ENCODE measurements at places on chromosomes 6 and 20. TPM values are rescaled to one million over a fixed set of nuclear protein-coding genes. Genes with fewer than 3 reads are reported as not detected.
A peak's percentile ranks its signal among the peaks of the same experiment; 100 is the strongest.

- no peaks in the 10 kb centered on the region for H3K36me3 ChIP-seq
- H3K27ac ChIP-seq: no peak overlapping the region
Observed at GRCh38 chr6:141492521-141493284, 640.0 kb upstream of the GJE1 start.

DNA sequence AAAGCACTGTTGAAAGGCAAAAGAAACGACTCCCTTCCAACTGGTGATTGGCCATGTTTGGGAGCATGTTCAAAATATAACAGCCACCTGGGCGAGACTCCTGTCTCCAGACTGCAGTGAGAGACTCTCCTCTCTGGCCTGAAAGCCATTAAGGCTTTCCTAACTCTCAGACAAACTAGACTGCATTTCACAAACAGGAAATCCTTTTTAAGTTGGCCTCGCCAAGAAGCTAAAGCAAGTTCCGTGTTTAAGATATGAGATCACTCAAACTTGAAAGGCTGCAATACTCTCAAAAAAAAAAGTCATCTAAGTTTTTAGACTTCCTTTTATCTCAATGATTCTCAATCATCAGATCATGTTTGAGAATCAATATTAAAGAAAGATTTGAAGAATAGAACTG is 117.0 kb downstream of the TFAP2A start:
- H3K27me3 ChIP-seq: no peaks in the 10 kb centered on the region
- H3K36me3 ChIP-seq: no peaks in the 10 kb centered on the region
- no peak overlapping the region for H3K4me3 ChIP-seq
- no peaks in the 10 kb centered on the region for H3K4me1 ChIP-seq

DNA sequence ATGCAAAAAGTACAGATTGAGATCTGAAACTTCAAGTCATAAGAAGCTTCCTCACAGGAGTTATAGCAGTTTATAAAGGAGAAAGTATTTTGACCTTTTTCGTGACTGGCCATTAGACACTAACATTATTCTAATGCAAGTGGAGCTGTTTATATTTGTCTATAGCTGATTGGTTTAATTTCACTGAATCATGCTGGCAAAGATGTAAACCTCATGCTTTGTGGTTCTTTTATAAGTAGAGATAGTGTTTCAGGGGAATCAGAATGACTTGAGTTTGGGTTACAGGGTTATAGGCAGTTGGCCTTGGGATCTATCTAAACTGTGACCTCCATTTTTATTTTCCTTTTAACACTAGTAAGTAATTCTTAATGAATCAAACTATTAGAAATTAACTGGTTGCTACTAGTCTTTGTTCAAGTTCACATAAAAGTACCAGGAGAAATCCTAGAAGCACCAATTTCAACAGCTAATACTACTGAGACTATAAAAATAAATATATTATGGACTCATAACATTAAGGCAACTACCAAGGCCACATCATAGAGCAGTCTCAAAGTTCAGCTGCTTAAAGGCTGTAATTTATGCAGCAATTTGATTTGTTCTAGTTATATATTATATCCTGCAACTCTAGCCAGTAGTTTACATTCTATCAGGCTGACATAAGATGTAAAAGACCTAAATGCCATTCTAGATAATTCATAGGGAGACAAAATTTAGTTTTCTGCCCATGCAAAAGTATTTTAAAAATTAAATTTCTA is 94.0 kb downstream of the RNGTT start:
- H3K27me3 ChIP-seq: no peaks in the 10 kb centered on the region
- H3K4me3 ChIP-seq: no peak overlapping the region
- H3K36me3 ChIP-seq: no peaks in the 10 kb centered on the region
- peaks cover 3% of the 10 kb centered on the region for H3K4me1 ChIP-seq
- DNase-seq: no peak
- no peak overlapping the region for H3K27ac ChIP-seq

- H3K27ac ChIP-seq: no peak overlapping the region
- H3K4me1 ChIP-seq: no peaks in the 10 kb centered on the region
- H3K4me3 ChIP-seq: no peak overlapping the region
- H3K27me3 ChIP-seq: no peaks in the 10 kb centered on the region
- DNase-seq: no peak
Observed at GRCh38 chr20:34385464-34385863, 22.4 kb downstream of the ITCH start.

DNA sequence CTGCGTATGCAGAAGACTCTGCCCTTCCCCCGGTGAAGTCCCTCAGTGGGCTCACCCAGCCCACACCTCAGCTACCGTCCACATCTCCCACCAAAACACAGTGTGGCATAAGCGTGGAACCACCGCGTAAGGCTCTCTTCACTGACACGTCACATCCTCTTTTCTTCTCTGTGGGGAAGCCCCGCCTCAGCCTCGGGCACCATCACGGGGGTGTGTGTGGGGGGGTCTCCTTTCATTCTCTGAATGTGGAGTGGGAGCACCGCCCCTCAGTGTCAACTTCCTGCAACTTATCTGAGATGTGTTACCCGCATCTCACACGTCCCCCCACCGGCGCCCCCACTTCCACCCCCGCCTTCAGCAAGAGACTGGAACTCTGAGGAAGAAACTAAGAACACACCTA is 388.4 kb upstream of the JARID2 start:
- no peak overlapping the region for H3K4me3 ChIP-seq
- DNase-seq: no peak
- H3K4me1 ChIP-seq: no peaks in the 10 kb centered on the region
- no peaks in the 10 kb centered on the region for H3K27me3 ChIP-seq
- H3K36me3 ChIP-seq: no peaks in the 10 kb centered on the region

- DNase-seq: no peak
- no peaks in the 10 kb centered on the region for H3K27me3 ChIP-seq
- no peaks in the 10 kb centered on the region for H3K36me3 ChIP-seq
- H3K4me3 ChIP-seq: no peak overlapping the region
- H3K4me1 ChIP-seq: no peaks in the 10 kb centered on the region
- no peak overlapping the region for H3K27ac ChIP-seq
Observed at GRCh38 chr6:39897698-39898097, 36.6 kb downstream of the MOCS1 start.

The USP49 gene
- total RNA-seq: 14.0 TPM

DNA sequence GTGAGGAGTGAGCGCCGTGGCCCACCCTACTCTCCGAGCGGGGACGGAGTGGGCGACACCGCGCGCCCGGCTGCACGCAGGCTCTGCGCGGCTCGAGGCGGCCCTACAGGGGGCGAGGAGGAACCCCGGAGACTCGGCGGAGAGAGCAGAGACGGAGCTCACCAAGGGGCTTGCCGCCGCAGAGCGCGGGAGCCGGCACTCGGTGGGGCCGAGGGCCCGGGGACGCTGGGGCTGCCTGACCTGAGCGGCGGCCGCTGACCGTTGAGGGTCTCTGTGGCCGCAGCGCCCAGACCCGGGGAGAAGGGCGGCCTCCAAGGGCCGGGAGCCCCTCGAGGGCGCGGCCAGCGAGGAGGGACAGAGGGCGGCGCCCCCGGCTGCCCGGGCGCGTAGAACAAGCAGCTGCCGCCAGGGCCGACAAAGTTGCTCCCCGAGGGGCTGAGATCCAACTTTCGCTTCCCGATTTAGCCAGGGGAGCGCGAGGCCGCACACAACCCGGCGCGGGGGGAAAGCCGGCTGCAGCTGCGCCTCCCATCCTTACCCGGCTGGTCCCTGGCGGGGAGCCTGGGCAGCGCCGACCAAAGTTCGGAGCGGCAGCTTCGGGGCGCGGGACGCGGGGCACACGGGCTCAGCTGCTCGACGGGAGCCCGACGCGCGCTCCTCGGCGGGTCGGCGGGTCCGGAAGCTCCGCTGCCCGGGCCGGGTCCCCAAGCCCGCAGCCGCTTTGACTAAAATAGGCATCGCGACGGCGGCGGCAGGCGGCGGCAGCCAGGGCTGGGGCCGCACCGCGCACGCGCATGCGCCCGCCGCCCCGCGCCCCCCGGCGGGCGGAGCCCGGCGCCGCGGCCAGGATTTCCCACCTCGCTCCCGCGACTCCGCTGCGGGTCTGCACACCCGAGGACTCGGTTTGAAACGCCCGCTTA is 43.1 kb downstream of the POPDC3 start:
- H3K4me1 ChIP-seq: no peaks in the 10 kb centered on the region
- no peaks in the 10 kb centered on the region for H3K36me3 ChIP-seq
- H3K27me3 ChIP-seq: peaks cover 54% of the 10 kb centered on the region
- DNase-seq: peak; percentile 86
- no peak overlapping the region for H3K27ac ChIP-seq

DNA sequence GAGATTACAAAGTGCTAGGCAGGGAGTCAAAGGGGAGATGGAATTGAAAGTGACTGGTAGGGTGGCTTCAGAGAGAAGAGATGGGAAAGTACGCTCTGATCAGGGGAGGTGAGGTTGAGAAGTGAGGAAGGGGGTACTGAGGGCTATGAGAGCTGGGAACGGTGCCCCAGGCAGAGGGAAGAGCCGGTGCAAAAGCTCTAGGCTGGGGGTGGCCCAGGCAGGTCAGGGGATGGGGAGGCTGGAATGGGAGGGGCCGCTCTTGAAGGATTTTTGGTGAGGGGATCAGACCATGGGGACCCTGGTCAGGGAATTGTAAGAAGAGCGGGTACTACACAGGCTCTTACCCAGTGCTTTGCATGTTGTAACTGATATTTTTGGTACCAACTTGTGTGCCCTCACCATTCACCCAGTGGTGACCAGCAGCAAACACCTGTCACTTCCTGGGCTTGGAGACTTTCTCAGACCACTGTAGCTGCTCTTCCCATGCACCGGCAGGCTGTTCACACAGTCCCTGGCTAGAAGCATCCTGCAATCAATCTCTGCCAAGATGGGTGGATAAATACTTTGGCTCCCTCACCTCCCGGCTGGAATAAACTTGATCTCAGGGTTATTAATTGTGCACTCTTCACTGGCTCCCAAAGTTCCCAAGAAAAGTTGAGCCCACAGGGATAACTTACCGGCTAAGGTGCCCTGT is 24.0 kb downstream of the PCK1 start:
- no peaks in the 10 kb centered on the region for H3K4me1 ChIP-seq
- no peaks in the 10 kb centered on the region for H3K36me3 ChIP-seq
- H3K4me3 ChIP-seq: no peak overlapping the region
- H3K27me3 ChIP-seq: no peaks in the 10 kb centered on the region
- DNase-seq: no peak

GRCh38 chr6:96652552-96652951 is 89.6 kb downstream of the FHL5 start:
- no peaks in the 10 kb centered on the region for H3K36me3 ChIP-seq
- no peak overlapping the region for H3K27ac ChIP-seq
- H3K27me3 ChIP-seq: no peaks in the 10 kb centered on the region
- H3K4me1 ChIP-seq: no peaks in the 10 kb centered on the region
- DNase-seq: no peak
- no peak overlapping the region for H3K4me3 ChIP-seq

- H3K27me3 ChIP-seq: no peaks in the 10 kb centered on the region
- no peaks in the 10 kb centered on the region for H3K4me1 ChIP-seq
- no peak overlapping the region for H3K27ac ChIP-seq
- H3K36me3 ChIP-seq: no peaks in the 10 kb centered on the region
- no peak for DNase-seq
Observed at GRCh38 chr6:96844530-96844929, 7.3 kb upstream of the GPR63 start.

GRCh38 chr6:143677891-143678791 is at the start of gene PHACTR2:
TSS of gene PHACTR2 (plus strand) at chr6:143677965. CDS start at chr6:143678164, 199 bp downstream.
- H3K4me1 ChIP-seq: peaks cover 21% of the 10 kb centered on the region
- H3K4me3 ChIP-seq: peak within 1 kb of the TSS; percentile 93
- peaks cover 16% of the 10 kb centered on the region for H3K36me3 ChIP-seq
- peak within 1 kb of the TSS; percentile 83 for H3K27ac ChIP-seq

GRCh38 chr6:144219056-144219685 is 66.0 kb upstream of the UTRN start:
- no peak overlapping the region for H3K27ac ChIP-seq
- no peaks in the 10 kb centered on the region for H3K4me1 ChIP-seq
- H3K27me3 ChIP-seq: no peaks in the 10 kb centered on the region
- no peak for DNase-seq

DNA sequence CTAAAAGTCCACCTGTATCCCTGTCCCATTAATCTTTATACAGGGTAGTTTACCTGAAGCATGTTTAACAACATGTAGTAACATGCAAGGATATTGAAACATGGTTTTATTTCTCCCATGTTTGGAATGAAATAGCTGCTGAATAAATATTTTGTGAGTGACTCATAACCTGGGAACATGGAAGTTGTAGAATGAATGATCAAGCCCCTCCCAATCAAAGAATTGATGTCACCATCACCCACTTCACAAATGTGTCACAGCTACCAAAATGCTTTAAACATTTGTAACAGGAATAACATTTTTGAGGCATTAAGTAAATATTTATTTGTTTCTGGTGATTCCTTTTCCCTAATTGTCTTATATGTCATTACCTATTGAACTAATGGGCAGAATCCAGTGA is 58.9 kb upstream of the TNFAIP3 start:
- no peak for DNase-seq
- H3K36me3 ChIP-seq: no peaks in the 10 kb centered on the region
- H3K4me3 ChIP-seq: no peak overlapping the region
- no peak overlapping the region for H3K27ac ChIP-seq
- no peaks in the 10 kb centered on the region for H3K4me1 ChIP-seq

GRCh38 chr6:110643175-110643574 is 166.8 kb upstream of the SLC22A16 start:
- DNase-seq: no peak
- H3K4me1 ChIP-seq: no peaks in the 10 kb centered on the region
- H3K27me3 ChIP-seq: no peaks in the 10 kb centered on the region
- no peak overlapping the region for H3K4me3 ChIP-seq

DNA sequence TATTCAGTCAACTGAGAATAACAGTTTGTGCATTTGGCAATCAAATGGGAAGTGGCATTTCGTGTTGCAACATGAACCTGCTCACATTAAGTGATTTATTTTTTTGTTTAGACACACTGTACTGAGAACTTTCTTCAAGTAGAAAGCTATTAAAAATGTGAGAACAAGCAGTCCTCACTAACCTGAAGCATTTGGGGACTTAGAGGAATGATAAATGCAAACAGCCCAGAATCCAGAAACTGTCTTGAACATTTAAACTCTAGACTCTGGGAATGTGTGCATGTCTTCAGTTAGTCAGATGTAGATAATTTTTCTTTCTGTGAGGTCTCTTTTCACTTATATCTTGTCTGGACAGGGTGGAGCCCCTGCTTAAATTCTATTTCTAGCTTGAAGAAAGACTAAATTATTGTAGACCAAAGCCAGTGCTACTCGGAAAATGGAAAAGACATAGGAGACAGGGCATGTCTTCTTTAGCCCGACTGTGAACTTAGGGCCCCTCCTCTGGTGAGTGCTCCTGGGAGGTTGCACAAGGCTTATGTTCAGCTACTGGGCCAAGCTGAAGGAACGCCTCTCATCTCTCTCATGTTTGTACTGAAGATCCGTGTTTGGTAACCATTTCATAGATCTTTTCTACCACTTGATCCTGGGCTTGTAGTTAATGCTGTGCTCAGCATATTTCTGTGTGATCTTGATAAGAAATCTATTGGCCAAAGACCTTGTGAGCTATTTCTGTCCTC is 70.1 kb downstream of the SLX4IP start:
- DNase-seq: no peak
- no peaks in the 10 kb centered on the region for H3K36me3 ChIP-seq
- no peak overlapping the region for H3K27ac ChIP-seq

The ABCF1 gene
- total RNA-seq: 89.3 TPM

The DSN1 gene
- total RNA-seq: 15.7 TPM

- DNase-seq: no peak
- H3K4me3 ChIP-seq: no peak overlapping the region
- H3K4me1 ChIP-seq: no peaks in the 10 kb centered on the region
- no peaks in the 10 kb centered on the region for H3K36me3 ChIP-seq
Observed at GRCh38 chr6:74256781-74257180, 560.8 kb downstream of the CD109 start.

- no peak for DNase-seq
- H3K27me3 ChIP-seq: no peaks in the 10 kb centered on the region
- H3K4me3 ChIP-seq: no peak overlapping the region
- no peak overlapping the region for H3K27ac ChIP-seq
- no peaks in the 10 kb centered on the region for H3K36me3 ChIP-seq
Observed at GRCh38 chr6:129619579-129620233, 90.3 kb downstream of the ARHGAP18 start.

The PTCRA gene
- not detected for total RNA-seq

All from endodermal cell (in vitro differentiated cells).